ENCODE measurements at places on chromosomes 1 and 21.

- no peak for DNase-seq
These were observed 10.2 kb downstream of the KMO start for GRCh38 chr1:241542199-241542907.

DNA sequence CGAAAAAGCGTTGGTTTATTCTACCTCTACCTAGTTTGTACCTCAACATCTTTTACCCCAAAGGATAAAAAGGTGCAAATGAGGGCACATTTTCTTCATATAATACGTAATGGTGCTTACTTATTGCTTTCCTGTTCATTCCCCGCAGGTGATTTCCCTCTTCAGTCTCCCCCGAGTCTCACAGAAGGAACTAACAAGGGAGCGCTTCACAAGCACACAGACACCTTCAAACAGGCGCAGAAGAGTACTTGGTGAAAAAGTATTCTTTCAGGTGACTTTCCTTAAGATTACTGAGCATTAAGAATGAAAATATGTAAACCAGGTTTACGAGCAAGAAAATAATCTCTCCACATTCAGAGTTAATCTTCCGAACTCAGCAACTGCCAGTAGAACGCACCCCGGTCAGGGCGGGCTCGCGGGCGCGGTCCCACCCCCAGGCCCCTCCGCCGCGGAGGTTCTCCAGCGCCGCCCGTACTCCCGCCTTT is 511 bp upstream of the RABGAP1L start:
- no peak for DNase-seq

GRCh38 chr1:160427625-160428024 is 27.3 kb downstream of the VANGL2 start:
- no peak for DNase-seq

GRCh38 chr1:8753736-8754135 is 63.7 kb downstream of the RERE start:
- DNase-seq = no peak

- DNase-seq = no peak
These were observed 616 bp downstream of the MCOLN3 start for GRCh38 chr1:85047472-85048295.

- DNase-seq = no peak
These were observed 1491.8 kb downstream of the NCAM2 start for GRCh38 chr21:22490049-22490448.

- DNase-seq = no peak
These were observed 34.6 kb downstream of the TNR start for GRCh38 chr1:175708787-175709186.

- peak; percentile 72 for DNase-seq
These were observed 1.1 kb upstream of the UBE2Q1 start for GRCh38 chr1:154559466-154560044.

DNA sequence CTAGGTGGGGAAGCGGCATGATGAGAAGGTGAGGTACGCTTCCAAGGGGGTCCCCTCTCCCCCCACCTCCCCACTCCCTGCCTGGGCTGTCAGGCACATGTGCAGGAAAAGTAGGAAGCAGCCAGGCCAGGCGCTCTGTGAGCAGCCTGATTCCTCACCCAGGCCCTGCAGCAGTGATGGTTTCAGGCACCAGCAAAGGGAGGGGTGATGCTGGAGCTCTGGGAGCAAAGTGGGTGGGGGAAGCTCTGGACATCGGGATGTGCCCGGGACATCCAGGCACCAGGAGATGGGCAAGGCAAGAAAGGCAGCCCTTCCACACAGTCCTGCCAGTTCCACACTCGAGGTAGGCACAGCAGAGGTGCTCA is 106.1 kb downstream of the CRYAA start:
- no peak for DNase-seq

GRCh38 chr1:228818928-228819630 is 83.8 kb downstream of the RHOU start:
- no peak for DNase-seq

DNA sequence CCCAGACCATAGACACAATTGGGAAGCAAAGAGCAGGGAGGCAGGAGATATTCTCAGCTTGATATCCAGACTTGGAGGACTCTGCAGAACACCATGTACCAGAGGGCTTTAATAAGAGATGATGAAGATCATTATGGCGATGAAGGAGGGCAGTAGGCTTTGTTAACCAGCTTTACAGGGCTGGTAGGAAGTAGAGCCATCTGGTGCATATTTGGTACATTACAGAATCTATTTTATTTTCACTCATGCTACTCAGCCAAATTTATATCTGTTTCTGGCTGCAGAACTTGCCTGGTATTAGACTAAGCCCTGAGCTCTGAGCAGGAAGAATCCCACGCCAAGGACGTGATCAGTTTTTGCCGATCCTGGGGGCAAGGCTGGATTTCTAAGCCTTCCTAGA is 61.8 kb upstream of the SYT6 start:
- no peak for DNase-seq

DNA sequence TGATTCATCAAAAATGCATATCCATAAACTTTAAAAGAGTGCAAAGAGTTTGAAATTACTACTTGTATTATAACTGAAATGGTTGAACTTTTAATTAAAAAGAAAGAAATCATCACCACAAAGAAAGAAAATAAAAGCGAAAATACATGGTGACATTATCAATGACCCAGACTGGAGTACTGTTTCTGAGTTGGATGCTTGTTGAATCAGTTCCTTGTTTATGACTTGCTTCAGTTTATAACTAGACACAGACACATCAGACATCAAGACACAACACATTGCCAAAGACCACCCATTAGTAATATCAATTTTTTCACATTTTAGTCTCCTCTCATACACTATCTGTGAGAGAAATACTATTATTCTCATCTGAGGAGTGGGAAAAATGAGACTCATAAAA is 293.0 kb downstream of the MRPL39 start:
- no peak for DNase-seq

DNA sequence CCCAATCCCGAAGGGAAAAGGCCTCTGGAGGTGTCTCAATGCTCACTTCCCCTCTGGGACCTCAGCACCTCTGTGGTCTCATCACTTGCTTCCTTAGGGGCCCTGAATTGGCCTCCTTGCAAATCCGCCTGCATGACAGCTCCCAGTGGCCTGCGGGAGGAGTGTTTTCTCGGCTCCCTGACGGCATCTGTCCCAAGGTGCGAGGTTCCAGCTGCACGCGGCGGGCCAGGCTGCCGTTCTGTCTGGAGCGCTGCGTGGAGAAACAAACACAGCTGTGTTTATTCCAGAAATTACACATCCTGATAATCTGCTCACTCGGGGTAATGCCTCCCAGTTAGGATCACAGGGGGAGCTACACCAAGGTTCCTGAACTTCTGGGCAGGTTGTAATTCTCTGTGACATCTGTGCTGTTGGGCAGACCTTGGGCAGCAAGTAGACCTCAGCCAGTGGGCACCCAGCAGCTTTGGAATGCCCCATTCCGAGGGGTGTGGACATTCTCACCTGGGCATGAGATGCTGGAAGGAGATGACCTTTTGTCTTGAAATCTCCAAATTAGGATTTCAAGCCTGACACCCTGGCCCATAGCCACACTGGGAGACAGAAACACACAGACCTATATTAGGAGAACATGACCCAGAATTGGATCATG is 18.2 kb downstream of the EPHB2 start:
- no peak for DNase-seq

DNA sequence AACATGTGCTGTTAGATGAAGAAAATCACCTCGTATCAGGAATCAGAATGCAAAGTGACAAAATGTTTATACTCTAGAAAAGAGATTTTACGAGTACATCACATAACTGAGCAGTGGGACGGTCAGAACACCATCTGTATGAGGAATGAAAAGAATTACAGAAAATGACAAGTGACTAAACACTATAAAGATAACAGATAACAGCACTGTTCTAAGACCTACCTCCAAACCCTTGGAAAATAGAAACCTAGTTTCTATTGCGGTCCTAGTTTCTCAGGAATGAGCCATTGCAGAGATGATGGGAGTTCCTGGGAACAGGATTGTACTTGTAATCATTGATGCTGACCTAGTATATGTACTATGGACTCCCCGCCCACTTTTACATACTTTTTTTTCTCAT is 839.4 kb upstream of the ADAMTS5 start:
- DNase-seq = no peak

GRCh38 chr1:107457989-107458388 is 317.1 kb downstream of the NTNG1 start:
- DNase-seq = no peak

Data from T-helper 17 cell (primary cell).